ENCODE measurements at places on chromosomes 5 and 9.

GRCh38 chr5:61084658-61085057 is 77.6 kb downstream of the SMIM15 start:
- DNase-seq = no peak

GRCh38 chr5:148437249-148437648 is 53.5 kb downstream of the FBXO38 start:
- DNase-seq = no peak

- peak; percentile 89 for DNase-seq
Observed at GRCh38 chr5:34923694-34924461, 5.5 kb upstream of the DNAJC21 start.

DNA sequence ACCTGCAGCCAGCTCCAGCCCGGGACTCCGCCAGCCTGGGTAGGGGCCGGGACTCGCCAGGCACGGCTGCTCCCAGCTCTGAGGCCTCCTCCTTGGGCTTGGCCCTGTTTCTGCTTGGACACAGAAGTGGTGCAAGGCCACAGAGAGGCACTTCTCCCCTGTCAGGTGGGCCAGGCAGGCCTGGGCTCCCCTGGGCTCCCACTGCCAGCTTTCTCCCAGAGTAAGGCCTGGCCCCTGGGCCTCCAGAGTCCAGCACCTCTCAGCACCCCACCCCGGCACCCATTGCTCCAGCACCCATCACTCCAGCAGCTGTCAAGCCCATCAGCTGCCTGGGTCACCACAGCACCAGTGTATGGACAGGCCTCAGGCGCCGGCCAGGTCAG is 71.1 kb upstream of the LRRTM2 start:
- DNase-seq = no peak

DNA sequence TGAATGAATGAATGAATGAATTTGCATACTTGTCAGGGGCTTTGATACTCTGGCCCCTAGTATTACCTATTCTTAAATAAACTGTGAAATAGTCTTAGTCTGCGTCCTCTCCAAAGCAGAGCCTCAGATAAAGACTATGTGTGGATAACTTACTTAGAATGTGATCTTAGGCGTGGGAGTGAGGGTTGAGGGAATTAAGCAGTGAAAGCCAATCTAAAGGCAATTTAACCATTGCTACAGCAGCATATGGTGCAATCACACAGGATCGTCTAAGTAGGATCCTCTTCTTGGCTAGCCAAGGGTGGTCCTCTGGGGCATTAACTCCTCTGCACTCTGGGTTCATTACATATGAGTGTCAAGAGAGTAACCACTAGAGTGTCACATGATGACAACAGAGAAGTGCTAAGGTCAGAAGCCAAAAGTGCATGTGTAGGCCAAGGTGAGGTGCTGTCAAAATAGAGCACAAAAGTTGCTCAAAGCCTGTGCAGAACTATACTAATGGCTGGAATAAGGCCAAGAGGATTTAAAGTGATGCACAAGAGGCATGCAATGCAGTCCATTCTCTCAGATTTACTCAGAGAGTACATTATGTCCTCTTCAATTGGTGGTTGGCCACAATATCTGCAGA is 274.4 kb upstream of the SEMA6A start:
- no peak for DNase-seq

DNA sequence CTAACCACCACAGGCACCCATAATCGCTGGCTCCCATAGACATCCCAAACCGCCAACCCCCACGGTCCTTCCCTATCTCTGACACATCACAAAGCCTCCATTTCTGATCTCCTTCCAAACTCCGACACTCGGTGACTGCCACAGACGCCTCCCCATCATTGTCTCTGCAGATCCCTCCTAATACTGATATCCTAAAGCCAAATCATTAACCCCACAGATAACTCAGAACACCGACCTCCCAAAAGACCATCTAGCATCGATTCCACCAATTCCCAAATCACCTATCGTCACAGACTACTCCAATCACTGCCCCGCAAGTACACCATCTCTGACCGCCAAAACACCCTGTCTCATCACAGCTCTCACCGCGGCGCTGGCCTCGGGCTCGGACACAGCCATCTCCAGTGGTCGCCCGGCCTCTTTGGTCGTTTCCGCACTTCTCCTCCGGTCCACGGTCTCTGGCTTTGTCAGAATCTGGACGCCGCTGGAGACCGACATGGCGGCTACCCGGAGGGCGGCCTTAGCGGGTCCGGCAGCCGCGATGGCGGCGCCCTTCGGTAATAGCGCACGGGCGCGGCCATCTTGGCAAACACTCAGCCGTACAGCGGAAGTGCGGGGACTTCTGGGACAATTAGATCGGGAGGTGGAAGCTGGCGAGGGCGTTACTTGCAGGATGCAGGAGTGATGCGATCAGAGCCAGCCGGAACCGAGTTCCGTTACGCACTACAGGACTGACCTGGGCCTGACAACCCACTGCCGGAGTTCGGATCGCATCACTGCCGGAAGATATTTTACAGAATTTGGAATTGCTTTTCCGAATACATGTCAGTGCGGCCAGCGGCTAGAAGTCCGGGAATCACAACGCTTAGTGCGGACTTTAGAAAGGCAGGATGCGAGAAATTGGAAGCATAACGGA is at the start of gene ZFP37:
ZFP37 (minus strand) TSS at position 534 of the 916 bp plus-strand sequence; CDS start at position 498, 36 bp downstream.
- DNase-seq = peak; percentile 99

GRCh38 chr9:95370064-95370463 is 52.6 kb upstream of the FANCC start:
- DNase-seq = no peak

DNA sequence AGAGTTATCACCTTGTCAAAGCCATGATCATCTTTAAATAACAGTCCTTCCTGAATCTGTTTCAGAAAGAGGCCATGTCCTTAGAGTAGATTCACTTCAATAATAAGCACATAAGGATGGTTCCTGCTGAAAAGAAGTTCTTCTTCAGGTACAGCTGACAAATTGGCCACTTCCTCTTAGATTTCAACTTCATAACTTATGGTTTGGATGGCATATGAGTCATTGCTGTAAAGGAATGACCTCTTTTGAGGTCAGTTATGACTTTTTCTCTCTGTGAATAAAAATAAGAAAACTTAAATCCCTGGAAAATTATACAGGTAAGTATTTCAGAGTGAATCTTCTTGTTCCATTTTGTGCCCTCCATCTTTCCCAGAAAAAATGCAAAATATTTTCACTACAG is 555.3 kb upstream of the ZNF462 start:
- peak; percentile 34 for DNase-seq

DNA sequence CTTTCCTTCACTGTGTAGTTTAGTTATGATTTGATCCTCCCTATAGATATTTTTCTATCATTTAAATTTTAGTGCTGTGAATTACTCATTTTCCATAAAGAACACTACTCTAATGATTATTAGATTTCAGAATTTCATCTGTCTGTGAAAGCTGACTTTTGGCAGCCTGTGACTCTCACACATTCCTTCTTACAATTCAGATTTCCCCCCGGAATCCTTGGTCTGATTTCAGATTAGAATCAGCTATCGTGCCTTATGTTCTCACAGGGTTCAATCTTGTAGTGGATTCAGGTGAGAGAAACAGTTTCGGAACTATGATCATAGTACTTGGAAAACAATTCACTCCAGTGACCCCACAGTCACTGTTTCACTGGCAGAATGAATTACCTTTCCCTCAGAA is 26.2 kb downstream of the ZNF474 start:
- no peak for DNase-seq

DNA sequence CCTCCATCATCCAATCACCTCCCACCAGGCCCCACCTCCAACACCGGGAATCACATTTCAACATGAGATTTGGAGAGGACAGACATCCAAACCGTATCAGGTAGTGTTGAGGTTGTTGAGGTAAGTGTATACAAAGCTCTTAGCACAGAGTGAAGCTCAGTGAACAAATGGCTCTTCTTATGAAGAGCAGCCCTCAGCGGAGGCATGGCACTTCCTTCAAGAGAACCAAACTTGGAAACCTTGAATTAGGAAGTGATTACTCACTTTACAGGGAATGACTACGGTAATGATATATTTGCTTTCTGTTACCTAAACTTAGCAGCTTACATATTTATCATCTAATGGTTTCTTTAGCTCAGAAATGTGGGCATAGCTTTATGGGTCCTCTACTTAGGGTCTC is 92.8 kb downstream of the IQGAP2 start:
- no peak for DNase-seq

- no peak for DNase-seq
Observed at GRCh38 chr5:38400365-38400764, 142.0 kb downstream of the EGFLAM start.

GRCh38 chr5:8340261-8340660 is 471.3 kb downstream of the MTRR start:
- DNase-seq = no peak

DNA sequence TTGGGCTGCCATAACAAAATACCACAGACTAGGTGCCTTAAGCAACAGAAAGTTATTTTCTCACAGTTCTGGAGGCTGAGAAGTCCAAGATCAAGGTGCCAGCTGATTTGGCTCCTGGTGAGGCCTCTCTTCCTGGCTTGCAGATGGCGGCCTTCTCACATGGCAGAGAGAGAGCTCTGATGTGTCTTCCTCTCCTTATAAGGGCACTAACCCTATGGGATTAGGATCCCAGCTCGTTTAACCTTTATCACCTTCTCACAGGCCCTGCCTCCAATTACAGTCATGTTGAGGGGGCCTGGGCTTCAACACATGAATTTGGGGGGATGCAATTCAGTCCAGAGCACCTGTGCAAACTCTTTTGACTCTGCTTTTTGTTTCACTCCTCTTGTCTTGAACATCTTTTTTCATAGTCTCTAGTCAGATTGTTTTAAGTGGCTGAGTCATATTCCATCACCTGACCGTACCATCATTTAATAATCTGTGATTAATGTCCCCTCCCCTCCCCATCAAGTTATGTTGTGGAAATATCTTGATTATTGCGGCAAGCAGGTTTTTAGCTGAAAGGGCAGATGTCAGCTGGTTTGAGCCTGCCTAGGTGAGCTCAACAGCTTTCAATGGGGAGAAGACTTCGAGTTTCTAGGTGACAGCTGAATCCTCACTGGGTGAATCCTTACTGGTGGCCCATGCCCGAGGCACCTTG is 61.8 kb downstream of the NDFIP1 start:
- DNase-seq = no peak

DNA sequence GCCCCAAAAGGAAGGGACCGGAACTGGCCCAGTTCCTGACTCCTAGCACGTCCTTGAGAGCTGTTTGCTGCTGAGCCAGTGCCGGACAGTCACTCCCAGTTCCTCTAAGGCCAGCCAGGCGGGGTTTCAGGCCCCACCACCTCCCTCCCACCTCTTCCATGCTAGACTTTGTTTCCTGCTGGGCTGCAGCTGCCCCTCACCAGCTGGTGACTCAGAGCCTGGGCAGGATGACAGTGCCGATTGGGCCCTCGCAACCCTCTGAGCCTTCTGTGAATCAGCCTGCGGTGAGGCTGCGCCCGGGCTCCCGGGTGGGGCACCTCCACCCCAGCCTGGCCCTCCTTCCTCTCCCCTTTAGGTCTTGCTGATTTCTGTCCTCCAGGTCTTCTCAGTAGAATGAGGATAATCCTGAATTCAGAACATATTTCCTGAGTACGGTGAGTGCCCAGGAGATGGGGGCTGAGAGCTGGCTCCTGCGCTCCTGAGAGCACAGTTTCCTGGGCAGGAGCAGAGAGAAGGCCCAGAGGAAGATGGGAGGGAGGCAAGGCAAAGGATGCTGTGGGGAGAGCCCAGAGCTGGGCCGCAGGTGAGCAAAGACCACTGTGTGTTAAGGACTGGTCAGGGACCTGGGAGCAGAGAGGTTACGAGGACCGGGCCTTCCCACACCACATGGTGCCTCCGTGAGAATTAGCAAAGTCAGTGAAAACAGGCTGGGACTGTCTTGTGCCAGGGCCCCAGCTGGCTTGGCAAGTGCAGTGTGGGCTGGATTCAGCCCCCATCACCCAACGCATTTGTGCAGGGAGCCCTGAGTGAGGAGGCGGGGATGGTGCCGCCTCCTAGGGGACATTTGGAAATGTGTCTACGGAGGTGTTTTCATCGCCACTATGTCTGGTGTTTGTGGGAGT is 32.9 kb upstream of the STXBP1 start:
- peak; percentile 100 for DNase-seq

- DNase-seq = no peak
Observed at GRCh38 chr5:180340856-180341255, 12.3 kb downstream of the GFPT2 start.

DNA sequence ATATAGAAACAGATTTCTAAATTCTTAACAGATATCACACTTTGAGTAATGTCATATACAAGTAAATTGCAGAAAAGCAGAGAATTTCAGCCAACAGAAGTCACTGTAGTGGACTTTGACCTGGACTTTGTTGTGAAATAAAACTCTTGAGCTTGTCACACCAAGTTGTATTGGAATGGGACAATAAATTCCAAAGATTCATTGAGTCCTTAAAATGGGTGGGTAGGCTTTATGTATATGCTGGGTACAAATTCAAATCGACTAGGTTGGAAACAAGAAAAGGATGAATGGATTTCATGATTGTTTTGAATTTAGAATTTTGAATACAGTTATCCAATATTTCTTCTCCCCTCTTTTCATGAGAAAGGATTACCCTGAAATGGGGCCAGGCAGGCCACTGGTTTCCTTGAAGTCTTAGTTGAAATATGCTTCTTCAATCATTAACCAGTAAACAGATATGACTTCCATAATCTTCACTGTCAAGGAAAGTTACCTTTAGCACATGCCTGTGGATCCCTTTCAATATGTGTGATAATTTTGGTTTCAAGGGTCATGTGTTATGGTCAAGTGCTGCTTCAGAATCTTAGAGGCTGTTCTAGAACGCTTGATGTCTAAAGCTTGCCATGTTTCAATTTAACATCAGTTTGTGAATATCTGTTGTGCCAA is 25.7 kb downstream of the PIP5K1B start:
- DNase-seq = no peak

DNA sequence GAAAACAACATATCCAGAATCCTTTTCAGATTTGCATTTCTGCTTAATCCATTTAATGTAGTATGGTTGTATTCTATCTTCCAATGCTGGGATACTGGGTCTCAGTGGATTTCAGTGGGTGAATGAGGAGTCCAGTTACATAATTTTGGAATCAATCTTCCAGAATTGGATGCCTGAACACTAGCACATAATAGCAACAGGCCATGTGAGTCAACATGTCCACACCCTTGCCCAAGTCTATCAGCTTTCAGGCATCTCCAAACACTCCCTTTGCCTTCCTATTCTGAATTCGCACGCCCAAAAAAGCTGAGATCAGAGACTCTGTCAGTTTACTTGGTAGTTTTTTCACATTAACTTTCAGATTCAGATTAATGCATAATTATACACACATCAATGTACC is 202.6 kb downstream of the TSSK1B start:
- DNase-seq = no peak

DNA sequence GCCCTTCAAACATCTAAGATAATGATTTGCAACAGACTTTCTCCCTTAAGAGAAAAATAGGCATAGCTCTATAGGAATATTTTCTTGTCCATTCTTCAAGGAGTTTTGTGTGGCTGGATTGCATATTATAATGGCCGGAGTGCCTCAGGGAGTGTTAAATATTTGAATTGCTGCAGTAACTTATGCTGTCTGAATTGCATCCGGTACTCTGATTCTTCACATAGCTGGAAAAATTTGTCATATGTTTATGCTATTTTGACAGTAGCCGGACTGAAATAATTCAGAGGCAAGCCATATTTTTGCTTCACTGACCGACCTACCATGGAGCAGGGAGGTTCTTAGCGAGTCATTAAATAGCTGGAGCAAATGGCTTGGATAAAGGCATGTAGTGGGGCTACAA is 621.0 kb downstream of the ACTL7B start:
- no peak for DNase-seq

- DNase-seq = no peak
Observed at GRCh38 chr5:5383461-5383860, 39.0 kb upstream of the ICE1 start.

GRCh38 chr5:116614603-116614920 is 39.9 kb upstream of the SEMA6A start:
- no peak for DNase-seq
